A549 treated with CORT108297 at 1 μM for 4 hours (cell line): ENCODE measurements at places on chromosomes 12 and 14. TPM values are rescaled to one million over a fixed set of nuclear protein-coding genes. Genes with fewer than 3 reads are reported as not detected.

Gene GTF2A1
- total RNA-seq: 11.0 to 15.7 TPM (median 12.8 TPM) in 5 replicates

Gene TMEM179
- 0.21 to 0.32 TPM (median 0.28 TPM) in 5 replicates for total RNA-seq

Gene CLEC9A
- not detected in 5 replicates for total RNA-seq

Gene CISTR
- total RNA-seq: not detected in 5 replicates

Gene RPAP3
- 36.4 to 59.7 TPM (median 42.6 TPM) in 5 replicates for total RNA-seq

Gene KRT80
- total RNA-seq: 48.5 to 70.6 TPM (median 60.1 TPM) in 5 replicates

Gene IL22
- not detected in 5 replicates for total RNA-seq

Gene IL23A
- total RNA-seq: 0.35 to 1.0 TPM (median 0.57 TPM) in 5 replicates

Gene ABCB9
- total RNA-seq: 6.9 to 10.7 TPM (median 8.5 TPM) in 5 replicates

Gene KRT73
- total RNA-seq: not detected in 5 replicates

Gene ACVR1B
- total RNA-seq: 13.2 to 17.8 TPM (median 16.7 TPM) in 5 replicates

Gene SAMD15
- 1.7 to 2.7 TPM (median 2.1 TPM) in 5 replicates for total RNA-seq

Gene GALNT16
- total RNA-seq: 2.4 to 3.8 TPM (median 3.5 TPM) in 5 replicates

Gene AP5M1
- total RNA-seq: 16.2 to 21.0 TPM (median 20.1 TPM) in 5 replicates

Gene NTF3
- total RNA-seq: not detected in 5 replicates

Gene CD4
- 0.03 TPM in 1 of 5 replicates, not detected in the others for total RNA-seq

Gene NEUROD4
- total RNA-seq: 0.02 TPM in 1 of 5 replicates, not detected in the others

Gene ACSM4
- not detected in 5 replicates for total RNA-seq

Gene KLRD1
- total RNA-seq: not detected in 5 replicates

Gene TBC1D30
- total RNA-seq: 1.5 to 1.7 TPM (median 1.7 TPM) in 5 replicates

Gene B3GNT4
- total RNA-seq: 0.54 to 1.2 TPM (median 0.91 TPM) in 5 replicates

Gene TCTN2
- 11.3 to 13.8 TPM (median 13.6 TPM) in 5 replicates for total RNA-seq

Gene IFI27
- 0.89 to 1.9 TPM (median 1.6 TPM) in 5 replicates for total RNA-seq

Gene TMPRSS12
- total RNA-seq: not detected in 5 replicates

Gene NRL
- total RNA-seq: 0.60 to 1.1 TPM (median 0.97 TPM) in 5 replicates

Gene HCAR3
- 0.06 to 0.22 TPM (median 0.08 TPM) in 5 replicates for total RNA-seq

Gene RTL1
- 0.26 to 0.31 TPM (median 0.30 TPM) in 5 replicates for total RNA-seq

Gene PPP1R36
- total RNA-seq: 0.14 to 0.44 TPM (median 0.23 TPM) in 5 replicates

Gene KCNMB4
- 0.16 to 0.47 TPM (median 0.20 TPM) in 5 replicates for total RNA-seq

Gene ANO4
- 0.03 to 0.05 TPM in 2 of 5 replicates, not detected in the others for total RNA-seq

Gene CS
- 143 to 171 TPM (median 150 TPM) in 5 replicates for total RNA-seq

Gene VWF
- total RNA-seq: 0.08 to 0.29 TPM (median 0.13 TPM) in 5 replicates

Gene ANKRD33
- total RNA-seq: 0.08 to 0.12 TPM in 2 of 5 replicates, not detected in the others

Gene FRS2
- 8.5 to 12.2 TPM (median 10.3 TPM) in 5 replicates for total RNA-seq

Gene UNC79
- total RNA-seq: 0.01 to 0.02 TPM (median 0.02 TPM) in 4 of 5 replicates, not detected in the other

Gene DGLUCY
- 16.1 to 19.8 TPM (median 16.7 TPM) in 5 replicates for total RNA-seq

Gene KCNJ8
- total RNA-seq: 0.29 to 0.57 TPM (median 0.30 TPM) in 5 replicates

Gene SLC25A47
- total RNA-seq: not detected in 5 replicates

Gene PMCH
- total RNA-seq: not detected in 5 replicates

Gene CHGA
- 1.0 to 1.7 TPM (median 1.4 TPM) in 5 replicates for total RNA-seq

Gene SERPINA9
- 0.08 TPM in 1 of 5 replicates, not detected in the others for total RNA-seq

Gene NKX2-8
- 1.7 to 4.3 TPM (median 3.9 TPM) in 5 replicates for total RNA-seq

Gene RHOJ
- total RNA-seq: not detected in 5 replicates

Gene VRTN
- not detected in 5 replicates for total RNA-seq

Gene C12orf50
- 0.06 to 0.08 TPM in 2 of 5 replicates, not detected in the others for total RNA-seq

Gene PPM1A
- 33.9 to 44.6 TPM (median 36.9 TPM) in 5 replicates for total RNA-seq

Gene TAS2R13
- not detected in 5 replicates for total RNA-seq

Gene GSKIP
- total RNA-seq: 16.2 to 23.2 TPM (median 22.4 TPM) in 5 replicates

Gene OR4K14
- not detected in 5 replicates for total RNA-seq

Gene CEBPE
- total RNA-seq: not detected in 5 replicates

Gene FOXN4
- total RNA-seq: 0.05 to 0.06 TPM in 2 of 5 replicates, not detected in the others

Gene DTX3
- total RNA-seq: 14.1 to 19.9 TPM (median 19.8 TPM) in 5 replicates

Gene KLRG1
- 1.6 to 2.5 TPM (median 1.9 TPM) in 5 replicates for total RNA-seq

Gene GPR162
- 0.27 to 0.57 TPM (median 0.42 TPM) in 5 replicates for total RNA-seq
